H1 (cell line): ENCODE measurements at places on chromosomes 7 and 10.

- DNase-seq: no peak
Observed at GRCh38 chr7:37212556-37212955, 236.1 kb downstream of the ELMO1 start.

DNA sequence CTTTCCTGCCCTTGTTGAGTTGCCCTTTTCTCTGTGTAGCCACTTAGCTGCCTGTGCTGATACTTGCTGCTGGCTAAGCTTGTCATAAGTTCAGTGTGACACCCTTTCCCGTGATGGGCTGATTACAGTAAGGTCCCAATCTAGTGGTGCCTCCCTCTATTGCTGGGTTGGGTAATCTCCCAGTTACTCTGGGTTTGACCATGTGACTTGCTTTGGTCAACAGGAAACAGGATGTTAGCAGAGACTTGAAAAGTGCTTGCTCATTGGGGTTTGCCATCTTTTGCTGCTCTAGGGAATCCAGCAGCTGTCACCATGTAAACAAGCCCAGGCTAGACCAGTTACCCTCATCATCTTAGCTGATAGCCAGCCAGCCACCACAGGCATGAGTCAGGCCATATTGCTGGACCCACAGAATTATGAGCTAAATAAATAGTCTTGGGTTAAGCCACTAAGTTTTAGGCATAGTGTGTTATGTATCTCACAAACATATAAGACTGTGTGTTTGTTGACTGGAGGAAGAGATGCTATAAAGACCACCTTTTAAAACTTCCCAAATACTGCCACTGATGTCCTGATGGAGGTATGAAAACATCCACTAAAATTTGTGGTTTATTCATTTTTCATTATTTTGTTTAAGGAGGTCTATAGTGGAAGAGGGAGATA, 4.0 kb upstream of the LEP start:
- no peak for DNase-seq

DNA sequence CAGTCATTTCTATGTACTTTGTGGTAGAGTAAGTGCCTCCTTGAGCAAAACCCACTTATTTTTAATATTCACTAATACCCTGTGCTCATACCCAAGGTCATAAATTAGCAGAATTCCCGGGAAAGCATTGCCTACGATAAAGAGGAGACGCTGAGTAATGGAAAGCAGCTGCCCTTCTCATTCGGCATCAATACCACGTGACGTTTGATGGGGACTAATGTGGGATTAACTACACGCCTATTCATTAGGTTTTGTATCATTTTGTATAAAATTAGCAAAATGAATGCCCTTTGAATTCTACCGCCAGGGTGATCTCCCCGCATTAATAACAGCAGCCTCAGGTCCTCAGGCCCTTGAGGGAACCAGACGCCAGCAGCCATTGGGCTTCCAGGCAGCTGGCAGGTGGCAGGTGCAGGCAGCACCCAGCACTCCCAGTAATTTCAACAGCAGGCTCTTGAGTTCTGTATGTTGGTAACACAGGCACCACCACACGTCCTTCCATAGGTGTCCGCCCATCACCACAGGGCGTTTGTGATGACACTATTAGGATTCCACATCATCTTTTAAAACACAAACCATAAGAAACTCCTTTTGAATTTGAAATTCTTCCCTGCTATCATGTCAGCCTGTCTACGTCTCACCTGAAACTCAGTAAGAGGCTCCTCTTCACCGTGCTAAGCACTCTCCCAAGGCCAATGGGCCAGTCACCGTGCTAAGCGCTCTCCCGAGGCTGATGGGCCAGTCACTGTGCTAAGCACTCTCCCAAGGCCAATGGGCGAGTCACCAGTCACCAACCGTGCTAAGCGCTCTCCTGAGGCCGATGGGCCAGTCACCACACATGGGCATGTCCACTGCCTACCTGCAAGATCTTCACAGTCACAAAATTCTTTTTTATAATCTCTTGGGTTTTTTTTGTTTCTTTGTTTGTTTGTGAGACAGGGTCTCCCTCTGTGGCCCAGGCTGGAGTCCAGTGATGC, 509.4 kb downstream of the PTPRN2 start:
- no peak for DNase-seq

- DNase-seq: no peak
Observed at GRCh38 chr7:88628363-88629085, 131.0 kb upstream of the ZNF804B start.

GRCh38 chr10:34522546-34522945, 292.6 kb downstream of the PARD3 start:
- DNase-seq: no peak

- no peak for DNase-seq
Observed at GRCh38 chr7:96337519-96337918, 15.6 kb upstream of the SLC25A13 start.

DNA sequence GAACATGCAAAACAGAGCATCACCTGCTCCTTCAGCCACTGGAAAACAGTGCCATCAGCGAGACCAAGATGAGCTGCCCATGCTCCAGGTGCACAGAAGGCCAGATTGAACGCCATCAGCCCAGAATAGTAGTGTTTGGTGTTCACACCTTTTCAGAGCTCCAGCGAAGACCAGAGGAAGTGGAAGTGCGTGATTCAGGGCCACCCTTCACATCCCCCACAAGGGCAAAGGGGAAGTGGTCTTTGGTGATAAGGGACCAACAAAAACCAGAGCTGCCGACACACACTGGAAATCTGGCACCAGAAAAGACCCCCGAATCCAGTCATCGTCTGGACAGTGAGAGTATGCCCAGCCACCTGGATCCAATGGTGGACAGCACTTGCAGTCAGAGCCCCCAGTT, 29.5 kb upstream of the TMEM72 start:
- DNase-seq: no peak

DNA sequence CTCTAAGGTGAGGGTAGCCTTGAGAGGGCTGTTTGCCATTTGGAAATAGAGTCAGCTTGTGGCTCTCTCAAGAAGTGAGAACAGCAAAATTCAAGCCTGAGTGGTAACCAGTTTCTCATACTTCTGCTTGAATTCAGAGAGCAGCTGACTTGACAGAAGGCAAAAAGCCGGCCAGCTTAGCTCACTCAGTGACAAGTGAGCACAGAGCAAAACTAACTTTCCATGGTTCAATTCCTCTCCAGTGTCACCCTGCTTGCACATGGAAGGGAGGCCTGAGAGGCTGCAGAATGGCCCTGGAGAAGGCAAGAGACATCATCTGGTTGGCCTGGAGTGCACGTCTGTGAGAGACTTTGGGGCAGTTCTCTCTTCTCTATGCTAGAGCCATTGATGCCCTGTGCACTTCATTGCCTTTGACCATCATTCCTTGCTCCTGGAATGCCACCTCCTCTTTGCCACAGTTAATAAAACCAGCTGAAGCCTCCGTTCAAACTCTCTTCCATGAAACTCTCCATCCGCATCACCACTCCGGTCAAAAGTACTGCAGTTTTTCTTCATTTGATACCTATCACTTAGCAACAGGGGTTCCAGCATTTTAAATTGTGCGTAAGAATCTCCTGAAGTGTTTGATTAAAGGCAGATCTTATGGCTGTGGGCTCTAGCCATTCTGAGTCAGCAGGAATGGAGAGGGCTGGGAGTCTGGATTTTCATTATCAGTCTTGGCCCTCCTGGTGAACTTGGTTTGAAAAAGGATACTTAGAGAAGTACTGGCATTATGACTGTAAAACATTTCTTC, 69.8 kb upstream of the PIK3CG start:
- DNase-seq: no peak

DNA sequence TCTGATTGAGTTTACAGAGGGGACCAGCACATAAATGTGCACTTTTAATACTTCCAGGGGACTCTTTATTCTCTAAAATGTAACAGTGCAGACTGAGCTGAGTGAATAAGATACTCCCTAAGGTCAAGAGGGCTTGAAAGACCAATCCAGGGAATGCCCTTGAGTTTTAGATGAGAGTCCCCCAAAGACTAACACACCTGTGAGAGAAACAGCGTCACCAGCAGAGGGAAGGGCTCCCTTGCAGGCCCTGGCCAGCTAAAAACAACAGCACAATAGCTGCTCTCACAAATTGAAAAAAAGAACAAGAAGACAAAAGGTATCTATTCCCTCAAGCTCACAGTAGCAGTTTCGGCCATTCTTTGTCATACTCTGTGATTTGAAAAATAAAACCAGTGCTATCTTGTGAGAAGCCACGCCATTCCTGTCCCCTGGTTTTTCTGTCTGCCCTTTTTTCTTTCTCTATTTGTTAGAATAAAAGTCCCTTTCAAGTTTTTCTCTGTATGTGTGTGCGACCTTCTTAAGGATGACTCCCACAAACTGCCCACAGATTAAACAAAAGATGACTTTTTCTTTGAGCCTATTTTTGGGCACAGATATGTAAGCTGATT, 230.4 kb upstream of the BMPER start:
- DNase-seq: no peak

GRCh38 chr7:103445228-103446048, 569 bp downstream of the SLC26A5 start:
- no peak for DNase-seq
